ENCODE measurements at places on chromosomes 2 and 18.

DNA sequence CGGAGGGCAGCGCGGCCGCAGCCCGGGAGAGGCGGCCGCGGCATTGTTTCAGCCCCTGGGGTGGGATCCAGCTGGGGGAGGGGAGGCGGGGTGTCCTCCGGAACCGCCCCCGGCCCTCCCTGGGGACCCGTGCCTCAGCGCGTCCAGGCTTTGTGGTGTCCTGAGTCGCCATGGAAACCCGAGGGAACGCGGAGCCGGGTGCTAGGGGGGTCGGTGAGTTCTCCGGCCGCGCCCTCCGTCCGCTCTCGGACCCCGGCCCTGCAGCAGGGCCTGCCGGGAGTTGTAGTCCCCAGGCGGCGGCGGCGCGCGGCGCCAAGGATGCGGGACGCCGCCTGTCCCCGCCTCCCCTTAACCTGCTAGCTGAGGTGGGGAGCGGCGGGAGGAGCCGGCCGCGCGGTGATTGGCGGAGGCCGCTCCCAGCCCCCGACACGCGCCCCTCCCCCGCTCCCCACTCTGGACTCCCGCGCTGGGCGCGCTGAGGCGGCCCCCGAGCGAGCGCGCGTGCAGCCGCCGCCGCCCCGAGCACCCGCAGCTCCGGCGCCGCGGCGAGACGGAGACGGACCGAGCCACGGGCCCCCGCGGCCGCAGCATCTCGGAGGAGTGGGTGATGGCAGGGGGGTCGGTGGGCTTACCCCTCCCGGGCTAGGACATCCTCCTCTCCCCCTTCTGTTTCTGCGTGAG lies at the start of gene DPYSL5:
TSS of gene DPYSL5 (plus strand) at position 478 of the 681 bp plus-strand sequence. CDS start 50,368 bp downstream, outside the sequence.
- DNase-seq = no peak

DNA sequence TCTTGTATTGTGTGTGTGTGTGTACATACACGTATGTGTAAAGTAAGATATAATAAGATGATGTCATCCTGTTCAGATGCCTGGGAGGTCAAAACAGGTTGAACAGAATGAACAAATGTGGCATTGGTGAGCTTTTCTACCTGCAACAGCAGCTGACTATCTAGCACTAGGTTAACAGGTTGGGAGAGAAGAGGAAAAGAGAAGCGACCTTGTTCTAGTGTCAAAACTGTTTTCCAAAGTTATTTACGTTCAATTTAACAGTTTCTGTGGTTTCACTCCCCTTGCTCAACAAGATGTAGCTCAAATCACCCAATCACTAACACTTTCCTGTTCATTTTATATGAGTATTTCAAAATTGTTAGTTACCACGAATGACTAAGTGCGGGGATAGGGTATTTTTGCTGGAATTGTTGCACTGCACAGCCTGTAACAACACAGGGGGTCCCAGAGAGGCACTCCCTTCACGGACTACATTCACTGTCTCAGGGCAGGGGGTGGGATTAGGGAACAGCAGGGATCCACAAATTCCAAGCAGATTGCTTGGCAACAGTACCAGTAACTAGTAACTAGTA lies 67.5 kb upstream of the DTNB start:
- no peak for DNase-seq

DNA sequence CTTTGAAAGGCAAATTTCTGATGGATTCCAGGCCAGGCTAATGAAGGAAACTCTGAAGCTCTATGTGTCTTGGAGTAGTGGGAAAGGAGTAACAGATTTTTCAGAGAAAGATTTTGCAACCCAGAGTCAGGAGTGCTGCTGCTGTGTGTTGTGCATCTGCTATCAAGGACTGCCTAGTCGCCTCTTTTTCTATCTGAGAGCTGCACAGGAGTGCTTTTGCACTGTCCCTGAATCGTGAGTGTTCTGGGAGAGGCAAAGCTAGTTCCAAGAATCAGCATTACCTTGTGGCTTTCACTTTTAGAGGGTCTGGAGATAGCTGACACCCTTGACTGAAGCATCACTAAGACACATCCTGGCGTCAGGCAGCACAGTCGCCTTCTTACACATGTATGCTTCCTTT lies 336.4 kb downstream of the PARD3B start:
- no peak for DNase-seq

GRCh38 chr2:220572385-220572784 lies 945.0 kb downstream of the SLC4A3 start:
- DNase-seq = no peak

GRCh38 chr18:63765837-63766236 lies 9.4 kb upstream of the SERPINB7 start:
- no peak for DNase-seq
